ENCODE measurements at places on chromosomes 4 and X.

- DNase-seq: no peak
Measured at GRCh38 chr4:8324640-8325239, 55.2 kb downstream of the HTRA3 start.

DNA sequence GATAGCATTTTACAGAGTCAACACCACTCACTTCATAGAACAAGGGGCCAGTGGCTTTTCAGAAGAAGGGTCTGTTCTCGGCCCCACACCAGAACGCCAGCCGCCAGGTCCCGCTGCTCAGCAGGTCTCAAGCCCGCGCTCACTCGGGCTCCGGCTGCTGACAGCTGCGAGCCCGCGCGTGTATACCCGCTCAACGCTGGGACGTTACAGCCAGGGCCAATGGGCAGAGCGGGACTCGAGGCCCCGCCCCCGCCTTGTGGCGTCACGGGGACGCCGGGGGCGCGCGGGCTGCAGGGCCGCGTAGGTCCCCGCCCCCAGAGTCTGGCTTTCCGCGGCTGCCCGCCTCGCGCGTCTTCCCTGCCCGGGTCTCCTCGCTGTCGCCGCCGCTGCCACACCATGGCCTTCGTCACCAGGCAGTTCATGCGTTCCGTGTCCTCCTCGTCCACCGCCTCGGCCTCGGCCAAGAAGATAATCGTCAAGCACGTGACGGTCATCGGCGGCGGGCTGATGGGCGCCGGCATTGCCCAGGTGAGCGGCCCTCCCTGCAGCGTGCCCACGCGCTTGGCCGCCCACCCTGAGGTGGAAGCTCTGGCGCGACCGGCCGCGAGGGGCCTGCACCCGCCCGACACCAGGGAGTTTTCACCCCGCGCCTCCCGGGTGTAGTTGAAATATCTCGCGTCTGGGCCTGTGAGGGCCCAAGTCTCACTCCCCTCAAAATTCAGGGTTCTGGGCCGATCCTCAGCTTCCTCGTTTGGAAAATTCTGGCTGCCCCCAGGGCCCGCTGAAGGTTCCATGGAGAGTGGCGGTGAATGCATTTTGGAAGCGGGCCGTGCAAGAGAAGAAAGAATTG, at the start of gene HADH:
HADH (plus strand) TSS at position 353 of the 850 bp plus-strand sequence; CDS start at position 397, 44 bp downstream.
- DNase-seq: peak; percentile 94

- no peak for DNase-seq
Measured at GRCh38 chr4:78610546-78611214, 59.1 kb downstream of the ANXA3 start.

DNA sequence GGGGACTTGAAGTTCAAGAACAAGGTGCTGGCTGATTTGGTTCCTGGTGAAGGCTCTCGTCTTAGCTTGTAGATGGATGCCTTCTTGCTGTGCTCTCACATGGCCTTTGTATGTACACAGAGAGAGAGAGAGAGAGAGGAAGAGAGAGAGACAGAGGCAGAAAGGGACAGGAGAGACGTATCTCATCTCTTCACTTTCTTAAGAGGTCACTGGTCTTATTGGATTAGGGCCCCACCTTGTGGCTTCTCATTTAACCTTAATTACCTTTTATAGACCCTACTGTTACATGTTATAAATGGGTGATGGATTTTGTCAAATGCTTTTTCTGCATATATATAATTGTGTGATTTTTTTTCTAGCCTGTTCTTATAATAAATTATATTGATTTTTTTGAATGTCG, 1444.2 kb downstream of the ADGRL3 start:
- DNase-seq: no peak
